Ascending aorta (tissue), 2 donors: ENCODE measurements at places on chromosomes 3 and 15. TPM values are rescaled to one million over a fixed set of nuclear protein-coding genes. Genes with fewer than 3 reads are reported as not detected.

GRCh38 chr3:149115114-149115513 lies 14.3 kb upstream of the HPS3 start:
- DNase-seq: no peak

The MYL3 gene
- 3.6 TPM for total RNA-seq

DNA sequence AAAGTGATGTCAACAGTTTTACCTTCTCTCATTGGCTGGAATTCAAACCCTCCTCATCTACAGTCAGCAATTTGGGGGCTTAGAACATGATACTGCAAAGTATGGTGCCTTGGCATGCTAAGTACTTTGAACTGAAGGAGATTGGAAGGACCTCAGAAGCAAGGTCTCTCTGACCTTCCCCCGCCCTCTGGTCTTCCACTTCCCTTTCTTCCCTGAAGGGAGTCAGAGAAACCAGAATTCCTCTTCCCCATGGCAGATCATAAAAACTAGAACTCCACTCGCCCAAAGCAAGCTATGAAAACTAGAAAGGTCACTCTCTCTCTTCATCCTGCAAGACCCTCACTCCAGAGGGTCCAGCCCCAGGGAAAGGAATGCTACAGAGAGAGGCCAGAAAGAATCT lies 64.2 kb downstream of the CD200R1L start:
- DNase-seq: no peak

- no peak for DNase-seq
These were observed 22.7 kb upstream of the UBXN7 start for GRCh38 chr3:196454935-196455334.

DNA sequence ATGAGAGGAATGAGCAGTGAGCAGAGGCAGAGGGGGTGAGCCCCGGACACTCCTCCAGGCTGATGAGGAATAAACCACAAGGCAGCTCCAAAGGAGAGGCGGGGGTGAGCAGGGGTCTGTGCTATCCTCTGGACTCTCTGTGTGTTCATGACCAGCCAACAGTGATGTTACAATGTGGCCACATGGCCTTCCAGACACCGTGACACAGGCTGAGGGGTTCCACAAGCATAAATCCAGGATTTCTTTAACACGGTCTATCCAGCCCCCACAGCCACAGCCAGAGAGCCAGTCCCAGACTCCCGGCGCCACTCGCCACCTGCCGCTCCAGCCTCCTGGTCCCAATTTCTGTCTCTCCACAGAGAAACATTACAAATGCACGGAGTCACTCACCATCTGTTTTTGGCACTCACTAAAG lies 24.4 kb downstream of the XXYLT1 start:
- DNase-seq: no peak

The LMAN1L gene
- total RNA-seq: not detected

The DNAJA4 gene
- 3.5 TPM for total RNA-seq

- no peak for DNase-seq
These were observed 26.9 kb downstream of the CYP19A1 start for GRCh38 chr15:51311510-51311909.

The BSN gene
- total RNA-seq: 0.85 TPM

The SLC12A1 gene
- total RNA-seq: not detected

The ABTB1 gene
- total RNA-seq: 61.7 TPM

- DNase-seq: no peak
These were observed 169.5 kb upstream of the SMAD3 start for GRCh38 chr15:66895794-66896453.

GRCh38 chr3:181264486-181264885 lies 274.9 kb upstream of the DNAJC19 start:
- no peak for DNase-seq

- DNase-seq: no peak
These were observed 16.4 kb upstream of the ZNF609 start for GRCh38 chr15:64443747-64444621.

DNA sequence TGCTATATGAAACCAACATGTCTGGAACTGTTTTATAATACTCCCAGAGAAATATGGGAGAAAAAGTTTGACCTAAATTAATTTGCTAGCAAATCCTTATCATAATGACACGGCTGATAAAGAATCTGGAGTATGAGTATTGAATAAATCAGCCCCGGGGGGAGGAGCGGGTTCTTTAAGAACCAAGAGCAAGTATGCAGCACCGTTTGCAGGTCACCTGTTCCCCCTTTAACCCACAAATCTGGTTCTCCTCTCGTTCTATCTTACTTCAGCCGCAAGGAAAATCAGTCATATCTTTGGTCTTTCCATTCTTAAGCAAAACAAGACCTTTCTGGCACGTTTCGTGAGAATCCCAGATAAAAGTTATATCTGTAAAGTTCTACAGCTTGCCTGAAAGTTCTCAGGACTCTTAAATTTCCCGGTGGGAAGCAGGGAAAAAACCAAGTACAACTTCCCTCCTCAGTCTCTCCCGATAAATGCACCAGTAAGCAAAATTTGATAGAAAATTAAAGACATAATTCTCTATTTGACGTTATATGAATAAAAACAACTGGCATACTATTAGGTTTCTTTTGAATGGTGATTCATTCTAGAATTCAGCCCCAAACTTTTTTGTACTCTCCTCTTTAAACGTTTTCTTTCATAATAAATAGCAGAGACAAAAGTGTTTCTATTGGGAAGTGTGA lies 348.6 kb downstream of the ZBBX start:
- DNase-seq: no peak
